CD4-positive, alpha-beta T cell treated with Interleukin-4 for 4 hours (primary cell): ENCODE measurements at places on chromosomes 6 and 20.

- no peak for DNase-seq
These were observed 11.5 kb downstream of the LPIN3 start for GRCh38 chr20:41352106-41352505.

- no peak for DNase-seq
These were observed 16.3 kb downstream of the CCDC167 start for GRCh38 chr6:37483252-37483901.

DNA sequence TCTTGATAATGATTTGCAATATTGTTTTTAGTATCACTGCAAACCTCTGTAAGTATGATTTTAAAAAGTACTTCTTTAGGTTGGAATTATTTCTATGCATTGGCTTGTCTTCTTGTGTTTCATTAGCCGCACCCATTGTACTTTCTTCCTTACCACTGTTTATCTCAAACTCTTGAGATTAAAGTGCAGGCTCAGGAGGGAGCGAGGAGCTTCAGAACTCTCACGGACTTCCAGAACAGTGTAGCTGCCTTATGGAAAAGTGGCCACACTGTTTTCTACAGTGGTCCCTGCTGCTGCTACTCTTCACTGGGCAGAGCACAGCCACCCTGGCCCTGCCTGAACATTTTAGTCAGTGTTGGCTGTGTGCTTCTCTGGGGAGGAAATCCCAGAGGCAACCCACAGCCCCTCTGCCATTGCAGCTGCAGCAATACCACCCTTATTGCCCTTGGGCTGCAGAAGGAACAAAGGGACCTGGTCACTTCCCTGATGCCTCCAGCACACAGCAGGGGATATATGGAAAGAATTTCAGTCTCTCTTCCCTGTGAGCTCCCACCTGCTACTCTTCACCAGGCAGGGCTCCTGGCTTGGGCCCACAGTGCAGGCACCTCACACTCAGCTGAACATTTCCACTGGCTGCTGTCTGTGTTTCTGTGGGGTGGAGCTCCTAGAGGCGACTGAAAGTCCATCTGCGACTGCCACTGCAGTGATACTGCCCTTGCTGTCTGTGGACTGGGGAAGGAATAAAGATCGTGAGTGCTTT is 91.7 kb upstream of the MAP3K4 start:
- no peak for DNase-seq

- no peak for DNase-seq
These were observed 584 bp downstream of the PTK7 start for GRCh38 chr6:43076464-43077332.

GRCh38 chr20:11172881-11173280 is 499.1 kb upstream of the JAG1 start:
- DNase-seq = no peak
